ENCODE measurements at places on chromosomes 2 and 18.

DNA sequence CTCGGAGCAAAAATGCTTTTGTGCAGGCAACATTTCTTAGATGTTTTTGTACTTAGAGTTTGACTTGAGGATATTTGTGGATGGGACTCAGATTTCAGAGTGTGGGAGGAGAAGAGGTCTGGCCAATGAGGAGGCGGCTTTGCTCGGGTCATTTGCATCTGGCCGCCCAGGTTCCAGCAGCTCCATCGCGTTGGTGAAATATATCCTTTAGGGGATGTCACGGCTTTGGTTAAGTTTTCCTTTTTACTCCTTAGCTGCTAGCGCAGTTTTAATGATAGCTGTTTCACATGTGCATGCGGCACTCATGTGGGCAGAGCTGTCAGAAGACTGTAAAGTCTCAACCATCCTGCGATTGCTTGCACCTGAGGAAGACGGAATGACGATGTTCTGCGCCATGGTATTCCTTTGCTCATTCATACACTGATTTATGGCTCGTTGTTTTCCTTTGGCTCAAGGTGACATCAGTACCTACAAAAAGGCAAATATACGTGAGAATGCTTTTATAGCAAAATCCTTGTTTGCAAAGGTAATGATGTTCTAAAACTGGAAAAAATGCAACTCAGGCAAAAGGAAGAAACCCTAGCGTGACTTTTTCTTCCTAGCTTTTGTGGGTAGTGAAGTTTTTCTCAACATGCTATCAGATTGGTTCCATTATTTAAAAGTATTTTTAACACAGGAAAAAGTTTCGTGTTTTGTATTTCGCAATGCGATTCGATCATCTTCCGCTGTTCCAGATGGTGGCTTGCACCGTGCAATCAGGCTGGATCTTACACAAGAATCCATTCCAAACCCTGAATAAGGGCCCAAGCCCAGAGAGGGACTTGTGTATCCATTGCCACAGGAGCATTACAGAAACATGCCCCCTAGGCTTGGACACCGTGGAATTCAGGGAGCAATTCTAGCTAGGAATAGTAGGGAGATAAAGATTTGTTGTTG is 70.5 kb upstream of the ZNF516 start:
- peak; percentile 87 for DNase-seq

DNA sequence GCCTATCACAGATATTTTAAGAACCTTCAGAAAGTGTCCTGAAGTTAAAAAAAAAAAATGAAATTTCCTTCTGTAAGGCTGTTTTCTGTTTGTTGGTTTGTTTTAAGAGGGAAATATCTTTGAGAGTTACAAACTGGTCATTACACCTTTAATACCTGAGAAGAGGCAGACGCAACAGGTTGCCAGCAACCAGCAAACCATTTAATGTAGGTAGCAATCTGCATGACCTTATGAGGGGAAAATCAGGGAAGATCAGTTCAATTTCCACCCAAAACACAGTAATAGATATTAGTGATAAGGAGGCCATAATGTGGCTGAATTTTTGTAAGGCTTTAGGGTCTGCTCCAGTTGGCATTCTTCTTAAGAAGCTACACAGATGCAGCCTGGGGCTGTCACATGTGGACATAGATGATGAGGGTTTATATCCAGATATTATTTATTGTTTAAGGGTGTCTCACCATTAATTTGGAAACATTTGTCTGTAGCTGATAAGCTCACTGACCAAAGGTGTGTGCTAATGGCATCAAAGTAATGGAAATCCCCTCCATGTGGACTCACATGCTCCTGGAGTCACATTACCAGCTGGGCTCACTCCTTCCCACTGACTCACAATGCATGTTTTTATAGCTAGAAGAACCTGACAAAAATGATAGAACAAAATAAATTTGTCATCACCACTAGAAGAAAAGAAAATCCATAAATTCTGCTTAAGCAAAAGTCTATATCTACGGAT is 83.5 kb upstream of the DTNA start:
- DNase-seq = no peak

DNA sequence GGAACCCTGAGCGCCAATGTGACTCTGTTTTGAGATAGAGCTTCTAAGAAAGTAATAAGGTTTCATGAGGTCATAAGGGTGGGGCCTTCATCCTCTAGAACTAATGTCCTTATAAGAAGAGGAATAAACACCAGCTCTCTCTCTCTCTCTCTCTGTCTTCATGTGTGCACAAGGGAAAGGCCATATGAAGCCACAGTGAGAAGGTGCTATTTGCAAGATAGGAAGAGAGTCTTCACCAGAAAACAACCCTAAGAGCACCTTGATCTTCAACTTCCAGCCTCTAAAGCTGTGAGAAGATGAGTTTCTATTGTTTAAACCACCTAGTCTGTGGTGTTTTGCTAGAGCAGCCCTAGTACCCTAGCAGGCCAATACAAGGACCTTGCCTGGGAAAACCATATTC is 55.8 kb downstream of the DOCK10 start:
- no peak for DNase-seq

- no peak for DNase-seq
Observed at GRCh38 chr2:88481691-88482336, 29.3 kb upstream of the FOXI3 start.

DNA sequence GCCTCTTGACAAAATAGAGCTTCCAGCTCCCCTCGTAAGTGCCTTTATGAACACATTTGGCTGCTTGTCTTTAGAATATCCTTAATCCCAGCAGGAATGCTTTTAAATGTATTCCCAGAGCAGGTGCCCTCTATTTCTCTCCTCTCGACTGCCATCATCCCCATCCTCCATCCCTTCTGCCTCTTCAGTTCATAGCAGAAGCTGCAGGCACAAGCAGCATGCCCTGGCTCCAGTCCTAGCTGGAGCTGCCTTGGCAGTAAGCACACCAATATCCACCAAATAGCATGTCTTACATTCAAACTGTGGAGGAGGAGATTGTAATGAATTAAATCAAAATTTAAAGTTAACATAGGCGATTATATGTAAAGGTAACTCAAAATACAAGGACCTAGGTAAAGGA is 891.3 kb upstream of the SLC39A10 start:
- no peak for DNase-seq

DNA sequence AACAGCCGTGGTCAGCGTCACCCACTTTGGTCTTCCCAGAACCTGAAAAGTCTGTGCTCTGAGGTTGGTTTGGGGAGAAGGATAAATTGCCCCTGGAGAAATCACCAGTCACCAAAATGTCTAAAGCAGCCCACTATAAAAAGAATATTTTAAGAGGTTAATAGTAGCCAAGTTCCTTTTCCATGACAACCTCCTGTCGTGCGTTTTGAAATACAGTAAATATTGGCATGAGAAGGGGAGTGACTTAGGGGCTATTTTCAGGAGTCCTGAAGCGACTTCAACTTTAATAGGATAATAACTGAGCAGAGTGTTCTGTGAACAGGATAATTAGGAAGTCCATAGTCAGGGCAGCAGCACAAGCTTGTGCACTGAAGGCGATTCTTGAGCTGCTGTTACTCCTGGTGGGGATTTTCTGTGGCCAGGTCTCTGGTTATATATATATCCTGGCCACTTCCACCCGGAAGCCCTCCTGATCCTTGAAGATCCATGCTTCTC is 49.3 kb downstream of the RNF144A start:
- no peak for DNase-seq

DNA sequence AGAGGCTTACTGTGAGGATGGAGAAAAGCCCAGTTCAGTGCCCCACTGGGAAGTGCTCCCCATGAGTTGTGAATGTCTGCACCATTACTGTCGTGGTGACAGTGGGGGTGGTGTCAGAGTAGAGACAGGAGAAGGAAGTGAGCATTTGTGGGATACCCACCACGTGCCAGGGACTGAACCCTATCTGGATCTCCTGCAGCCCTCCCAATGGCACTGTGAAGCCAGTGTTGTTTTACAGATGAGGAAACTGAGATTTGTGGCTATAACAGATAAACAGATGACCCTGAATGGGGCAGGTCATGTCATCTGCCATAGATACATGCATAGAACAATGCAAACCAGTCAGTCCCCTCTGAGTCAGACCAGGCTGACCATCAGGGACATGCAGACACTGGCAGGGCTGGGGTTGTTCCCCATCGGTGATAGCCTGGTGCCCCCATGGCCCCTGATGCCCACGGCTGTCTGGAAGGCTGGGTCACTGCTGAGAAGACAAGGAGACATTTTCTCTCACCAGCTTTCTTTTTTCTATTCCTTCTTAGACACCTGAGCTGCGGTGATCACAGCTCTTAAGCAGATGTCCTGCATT is 60.8 kb downstream of the EMILIN2 start:
- DNase-seq = no peak

GRCh38 chr2:3430172-3430571 is 50.7 kb downstream of the TRAPPC12 start:
- DNase-seq = no peak

GRCh38 chr2:224532441-224532840 is 52.7 kb downstream of the CUL3 start:
- no peak for DNase-seq

DNA sequence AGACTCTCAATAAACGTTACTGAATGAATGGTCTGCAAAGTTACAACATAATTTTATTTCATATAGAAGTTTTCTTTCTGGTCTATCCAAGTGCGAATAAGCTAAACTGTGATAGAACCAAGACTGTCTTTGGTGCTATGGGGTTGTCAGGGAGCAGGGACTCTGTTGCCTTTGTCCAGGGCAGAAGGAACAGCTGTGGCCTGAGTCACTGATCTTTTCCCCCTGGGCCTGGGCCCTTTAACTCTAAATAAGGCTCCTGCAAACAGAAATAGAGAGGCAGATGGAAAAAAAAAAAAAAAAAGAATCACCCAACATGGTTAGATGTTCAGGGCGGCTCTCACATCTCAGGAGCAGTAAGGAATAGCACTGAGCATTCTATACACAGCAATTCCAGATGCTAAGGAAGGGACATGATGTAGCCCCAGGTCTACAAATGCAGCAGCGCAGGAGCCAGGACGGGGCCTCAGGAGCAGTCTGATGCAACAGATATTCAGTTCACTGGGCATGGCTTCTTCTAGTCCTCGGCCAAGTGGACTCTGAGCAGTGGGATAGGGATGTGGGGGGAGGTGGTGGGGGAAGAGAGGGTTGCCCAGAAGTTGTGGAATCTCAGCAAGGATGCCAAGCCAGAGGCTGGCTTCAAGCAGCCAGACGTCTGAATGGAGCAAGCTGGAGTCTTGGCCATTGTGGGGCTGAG is 247.1 kb upstream of the SIX2 start:
- DNase-seq = no peak

DNA sequence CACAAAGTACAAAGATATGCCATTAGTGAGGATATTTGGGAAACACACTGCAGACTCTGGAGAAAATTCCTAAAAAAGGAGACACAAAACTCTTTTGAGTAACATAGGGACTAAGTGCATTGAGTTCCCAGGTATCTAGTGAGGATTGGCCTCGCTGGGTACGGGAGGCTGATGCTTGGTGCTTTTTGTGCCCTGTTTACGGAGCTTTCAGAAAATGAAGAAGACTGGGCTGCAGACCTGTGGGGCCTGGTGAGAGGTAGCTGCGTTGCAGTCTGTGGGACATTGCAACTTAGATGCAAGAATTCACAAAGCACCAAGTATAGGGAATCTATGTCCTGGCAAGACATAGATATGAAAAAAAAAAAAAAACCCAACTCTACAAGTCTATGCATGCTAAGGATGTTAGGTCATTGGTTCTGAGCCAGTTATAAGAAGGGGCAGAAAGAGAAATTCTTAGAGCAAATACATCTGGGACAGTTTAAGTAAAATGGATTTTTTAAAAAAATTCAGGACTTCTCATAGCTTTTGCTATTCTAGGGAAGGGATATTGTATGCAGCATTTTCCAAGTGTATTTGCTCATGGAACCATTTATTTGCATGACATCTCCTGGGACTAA is 156.0 kb downstream of the SLC4A3 start:
- DNase-seq = no peak

GRCh38 chr2:225042800-225043167 is 516 bp upstream of the DOCK10 start:
- no peak for DNase-seq

GRCh38 chr2:186751790-186752189 is 57.9 kb downstream of the FAM171B start:
- DNase-seq = no peak

DNA sequence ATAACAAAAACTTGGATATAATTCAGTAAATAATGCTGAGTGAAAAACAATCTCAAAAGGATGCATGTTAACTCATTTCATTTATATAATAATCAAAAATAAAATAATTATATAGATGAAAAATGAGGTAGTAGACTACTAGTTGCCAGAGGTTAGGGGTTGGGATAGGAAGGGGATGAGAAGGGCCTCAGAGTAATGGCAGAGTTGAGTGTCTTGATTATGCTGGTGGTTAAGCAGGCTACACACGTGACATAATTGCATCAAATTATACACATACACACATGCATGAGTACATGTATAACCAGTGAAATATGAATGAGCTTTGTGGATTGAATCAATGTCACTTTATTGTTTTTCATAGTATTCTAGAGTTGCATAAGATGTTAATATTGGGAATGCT is 201.0 kb downstream of the RIT2 start:
- DNase-seq = no peak

- DNase-seq = no peak
Observed at GRCh38 chr2:8796878-8797550, 40.4 kb downstream of the KIDINS220 start.

DNA sequence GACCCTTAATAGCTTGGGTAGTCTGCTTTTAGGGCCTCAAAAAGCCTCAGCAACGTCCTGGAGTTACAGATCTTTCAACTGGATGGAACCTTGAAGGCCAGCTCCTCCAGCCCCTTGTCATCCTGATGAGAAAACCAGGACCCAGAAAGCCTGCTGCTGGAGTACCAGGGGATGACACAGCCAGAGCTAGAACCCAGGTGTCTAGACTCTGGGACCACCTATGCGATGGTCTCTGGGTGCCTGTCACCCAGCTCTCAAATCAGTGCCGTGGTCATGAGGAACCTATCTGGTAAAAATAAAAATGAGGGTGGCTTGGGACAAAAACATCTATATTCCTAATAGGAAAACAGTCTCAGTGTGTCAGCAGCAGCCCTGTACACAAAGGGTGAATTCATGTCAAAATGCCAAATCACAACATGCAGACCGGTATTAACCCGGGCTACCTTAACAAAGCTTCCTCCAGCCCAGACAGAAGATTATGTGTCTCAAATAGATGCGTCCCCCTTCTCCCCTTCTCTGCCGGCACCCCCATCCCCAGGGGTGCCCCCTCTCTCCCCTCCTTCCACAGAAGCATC is 28.5 kb downstream of the SMAD7 start:
- DNase-seq = no peak

DNA sequence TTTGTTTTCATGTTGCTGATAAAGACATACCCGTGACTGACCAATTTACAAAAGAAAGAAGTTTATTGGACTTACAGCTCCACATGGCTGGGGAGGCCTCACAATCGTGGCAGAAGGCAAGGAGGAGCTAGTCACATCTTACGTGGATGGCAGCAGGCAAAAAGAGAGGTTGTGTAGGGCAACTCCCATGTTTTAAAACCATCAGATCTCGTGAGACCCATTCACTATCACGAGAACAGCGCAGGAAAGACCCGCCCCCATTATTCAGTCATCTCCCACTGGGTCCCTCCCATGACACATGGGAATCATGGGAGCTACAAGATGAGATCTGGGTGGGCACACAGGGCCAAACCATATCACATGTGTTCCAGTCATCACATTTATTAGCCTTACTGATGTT is 16.8 kb downstream of the AQP12A start:
- no peak for DNase-seq

All from GM04504 (cell line).